CD4-positive, alpha-beta memory T cell (primary cell): ENCODE measurements at places on chromosomes 2 and 18. TPM values are rescaled to one million over a fixed set of nuclear protein-coding genes. Genes with fewer than 3 reads are reported as not detected.

The UGT1A8 gene
- not detected for total RNA-seq

The CNPPD1 gene
- 79.3 TPM for total RNA-seq

The CAPN10 gene
- 80.6 TPM for total RNA-seq

The CCDC85A gene
- total RNA-seq = not detected

The VWA3B gene
- not detected for total RNA-seq

The LYG2 gene
- total RNA-seq = not detected

The RESP18 gene
- total RNA-seq = not detected

The MAB21L4 gene
- not detected for total RNA-seq

The WDR35 gene
- 5.5 TPM for total RNA-seq

The PLB1 gene
- 0.38 TPM for total RNA-seq

The PTPRN gene
- total RNA-seq = not detected

The FHL2 gene
- total RNA-seq = 0.33 TPM

The BCL11A gene
- total RNA-seq = not detected

The GKN1 gene
- not detected for total RNA-seq

The ZNF892 gene
- total RNA-seq = 4.7 TPM

The CERKL gene
- 0.09 TPM for total RNA-seq

The VSNL1 gene
- total RNA-seq = not detected

The ACOXL gene
- not detected for total RNA-seq

The SH3RF3 gene
- total RNA-seq = 2.2 TPM

The INSIG2 gene
- 18.0 TPM for total RNA-seq

The SP140 gene
- total RNA-seq = 70.8 TPM

The SLC8A1 gene
- 0.36 TPM for total RNA-seq

The TAF4B gene
- total RNA-seq = 8.1 TPM

The EVX2 gene
- total RNA-seq = not detected

The GPAT2 gene
- 3.3 TPM for total RNA-seq

The LIMS3 gene
- total RNA-seq = 3.7 TPM

The PAPOLG gene
- 40.3 TPM for total RNA-seq

The TTC31 gene
- 46.9 TPM for total RNA-seq

The RAB27B gene
- total RNA-seq = 3.1 TPM

The KCTD1 gene
- 2.8 TPM for total RNA-seq

The MC2R gene
- total RNA-seq = not detected

The PSMA8 gene
- 0.67 TPM for total RNA-seq

The SCYGR4 gene
- total RNA-seq = not detected

The TMEM163 gene
- total RNA-seq = not detected

The LRRC30 gene
- not detected for total RNA-seq

The LGALSL gene
- total RNA-seq = 0.29 TPM

The NTSR2 gene
- not detected for total RNA-seq
